K562 (cell line): ENCODE measurements at places on chromosomes 11 and 22.
A peak's percentile ranks its signal among the peaks of the same experiment; 100 is the strongest.

GRCh38 chr11:93849751-93850593, 446 bp downstream of the VSTM5 start:
- peak; percentile 41 for DNase-seq

DNA sequence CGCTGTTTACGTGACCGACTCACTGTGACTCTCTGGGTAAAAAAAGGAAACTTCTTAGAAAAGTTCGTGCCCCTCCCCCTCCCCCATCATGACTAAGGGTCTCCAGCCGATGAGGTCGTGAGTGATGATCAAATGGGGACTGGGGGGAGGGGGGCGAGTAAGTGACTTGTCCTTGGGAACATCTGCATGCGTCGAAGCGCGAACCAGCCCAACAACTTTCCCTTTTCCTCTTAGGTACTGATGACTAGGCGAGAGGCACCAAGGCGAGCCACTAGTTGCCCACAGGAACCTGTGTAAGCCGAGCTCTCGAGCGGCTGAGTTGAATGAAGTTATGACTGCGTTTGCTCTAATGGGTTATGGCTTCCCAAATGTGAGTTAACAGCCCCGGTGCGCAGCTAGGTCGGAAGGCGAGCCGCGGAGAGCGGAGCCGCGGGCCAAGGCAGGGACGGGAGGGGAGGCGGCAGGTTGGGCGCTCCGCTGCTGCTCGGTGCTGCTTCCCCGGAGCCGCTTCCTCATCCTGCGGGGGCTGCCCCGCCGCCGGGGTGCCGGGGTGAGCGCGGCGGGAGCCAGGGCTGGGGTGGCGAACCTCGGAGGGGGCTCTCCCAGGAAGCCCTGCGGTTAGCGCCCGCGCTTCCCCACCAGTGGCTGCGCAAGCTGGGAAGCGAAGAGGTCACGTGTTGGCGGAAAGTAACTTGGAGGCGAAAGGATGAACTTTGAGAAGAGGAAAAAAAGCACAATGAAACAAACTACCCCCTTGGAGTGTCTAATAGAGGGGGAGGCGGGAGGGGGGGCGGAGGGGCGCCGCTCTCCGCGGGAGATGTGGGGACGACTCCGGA, 22.1 kb upstream of the BDNF start:
- DNase-seq = no peak

- no peak for DNase-seq
Observed at GRCh38 chr11:74444173-74444826, 23.0 kb downstream of the KCNE3 start.

DNA sequence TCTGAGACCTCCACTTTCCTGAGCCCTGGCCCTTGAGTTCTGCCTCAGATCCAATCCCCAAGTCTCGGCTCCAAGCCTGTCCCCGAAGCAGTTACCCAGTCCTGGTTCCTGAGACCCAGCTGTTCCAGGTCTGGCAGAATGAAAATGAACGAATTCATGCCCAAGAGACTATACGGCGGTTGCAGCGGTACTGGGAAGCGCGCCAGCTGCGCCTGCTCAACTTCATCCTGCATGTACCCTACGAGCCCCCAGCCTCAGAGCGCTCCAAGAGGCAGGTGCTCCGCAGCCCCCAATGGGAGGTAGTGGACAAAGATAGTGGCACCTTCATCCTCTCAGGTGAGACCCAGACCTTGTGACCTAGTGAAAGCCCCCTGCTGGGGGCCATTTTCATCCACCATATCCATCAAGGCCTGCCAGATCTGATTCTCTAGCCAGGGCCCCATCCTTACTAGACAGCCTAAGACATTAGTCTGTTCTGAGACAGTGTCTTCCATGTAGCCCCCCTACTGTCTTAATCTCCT, 42.7 kb downstream of the DNHD1 start:
- DNase-seq = no peak
